Activated CD4-positive, alpha-beta T cell treated with anti-CD3 and anti-CD28 coated beads for 4 hours (primary cell): ENCODE measurements at places on chromosomes 2 and 18.

DNA sequence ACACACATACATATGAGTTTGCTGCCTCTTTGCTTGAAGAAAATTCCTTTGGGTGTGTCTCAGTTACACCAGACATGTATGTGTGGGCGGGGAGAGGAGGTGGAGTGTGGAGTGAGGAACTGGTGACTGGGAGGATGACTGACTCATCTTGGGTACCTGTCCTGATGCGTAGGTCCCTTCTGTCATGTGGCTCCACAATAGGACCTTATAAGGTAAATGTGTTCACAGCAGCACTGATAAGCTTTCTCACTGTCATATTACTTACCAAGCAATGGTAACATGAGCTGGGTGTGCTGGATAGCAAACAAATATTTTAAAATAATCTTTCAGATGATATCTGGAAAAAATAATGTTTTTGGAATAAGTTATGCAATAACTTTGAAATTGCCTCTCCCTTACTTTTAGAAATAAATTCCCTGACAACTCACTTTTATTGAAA is 45.1 kb downstream of the SLC9A2 start:
- peak; percentile 59 for DNase-seq

DNA sequence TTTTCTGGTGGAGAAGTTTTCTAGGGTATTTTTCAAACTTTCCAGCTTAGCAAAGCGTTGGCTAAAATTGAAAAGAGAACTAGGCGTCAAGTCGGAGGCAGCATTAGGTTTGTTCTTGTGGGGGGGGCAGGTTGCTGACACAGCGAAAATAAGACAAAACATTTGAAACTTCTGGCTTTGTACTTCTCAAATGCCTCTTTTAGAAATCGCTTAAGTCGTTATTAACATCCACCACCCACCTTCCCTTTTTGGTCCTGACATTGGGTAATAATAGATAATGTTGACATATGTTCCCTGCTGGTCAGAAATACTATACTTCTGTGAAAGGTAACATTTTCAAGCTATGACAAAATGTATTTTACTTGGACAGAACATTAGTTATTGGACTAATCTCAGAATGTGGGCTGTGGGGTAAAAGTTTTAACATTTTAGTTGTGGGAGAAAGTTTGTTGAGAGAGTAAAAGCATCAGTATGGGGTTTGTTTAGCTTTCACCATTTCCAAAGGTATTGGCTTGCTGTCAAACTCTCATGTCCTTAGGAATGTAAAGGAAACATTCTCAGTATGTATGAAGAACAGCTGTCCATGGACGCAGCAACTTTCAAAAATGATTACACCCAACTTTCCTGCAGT is 88.1 kb upstream of the ZEB2 start:
- no peak for DNase-seq

DNA sequence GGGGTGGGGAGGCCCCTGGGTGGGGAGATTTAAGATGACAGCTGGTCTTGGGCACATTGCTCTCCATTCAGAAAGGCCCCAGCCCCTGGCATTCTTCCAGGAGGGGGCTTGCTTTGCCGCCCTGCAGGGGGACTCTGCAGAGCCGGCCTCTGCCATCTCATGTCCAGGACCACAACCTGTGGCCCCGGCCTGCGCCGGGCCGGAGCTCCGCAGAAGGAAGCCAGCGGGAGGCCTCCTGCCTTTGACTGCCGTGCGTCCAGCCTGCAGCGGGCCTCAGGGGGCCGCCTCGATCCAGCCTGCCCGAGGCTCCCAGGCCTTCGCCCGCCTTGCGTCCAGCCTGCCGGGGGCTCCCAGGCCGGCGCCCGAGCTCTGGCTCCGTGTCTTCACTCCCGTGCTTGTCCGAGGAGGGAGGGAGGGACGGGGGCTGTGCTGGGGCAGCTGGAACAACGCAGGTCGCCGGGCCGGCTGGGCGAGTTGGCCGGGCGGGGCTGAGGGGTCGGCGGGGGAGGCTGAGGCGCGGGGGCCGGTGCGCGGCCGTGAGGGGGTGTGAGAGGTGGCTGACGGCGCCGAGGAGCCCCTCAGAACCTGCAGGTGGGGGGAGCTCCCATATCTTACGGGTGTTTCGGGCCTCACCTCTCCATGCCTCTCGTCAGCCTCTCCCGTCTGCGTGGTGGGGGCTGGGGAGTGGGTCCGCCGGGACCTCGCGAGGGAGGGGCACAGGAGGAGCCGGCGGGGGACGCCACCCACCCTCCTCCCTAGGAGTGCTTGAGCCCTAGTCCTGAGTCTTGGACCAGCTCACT is 20.4 kb downstream of the GPC1 start:
- DNase-seq: no peak

GRCh38 chr2:263774-264492 is at the start of gene SH3YL1:
SH3YL1 (minus strand) TSS chr2:264032; CDS start chr2:263984, 48 bp downstream.
- DNase-seq: peak; percentile 59

- no peak for DNase-seq
These were observed 20.2 kb downstream of the INPP4A start for GRCh38 chr2:98464772-98465310.

DNA sequence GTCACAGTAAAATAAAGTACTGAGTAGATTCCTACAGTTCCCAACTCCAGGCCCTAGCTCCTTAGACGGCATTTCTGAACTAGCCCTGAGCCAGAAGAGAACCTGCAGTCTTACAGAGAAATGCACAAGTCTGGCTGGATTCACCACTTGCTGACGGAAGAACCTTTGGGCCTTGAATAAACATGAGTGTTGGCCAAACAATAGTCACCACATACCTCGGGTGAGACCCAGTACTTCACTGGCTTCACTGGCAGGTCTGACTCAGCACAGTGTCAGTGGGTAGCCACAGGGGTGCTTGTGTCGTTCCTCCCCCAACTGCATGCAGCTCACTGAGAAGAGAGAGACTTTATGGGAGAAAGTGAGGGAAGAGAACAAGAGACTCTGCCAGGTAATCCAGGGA is 88.9 kb downstream of the TMEM185B start:
- DNase-seq: no peak

DNA sequence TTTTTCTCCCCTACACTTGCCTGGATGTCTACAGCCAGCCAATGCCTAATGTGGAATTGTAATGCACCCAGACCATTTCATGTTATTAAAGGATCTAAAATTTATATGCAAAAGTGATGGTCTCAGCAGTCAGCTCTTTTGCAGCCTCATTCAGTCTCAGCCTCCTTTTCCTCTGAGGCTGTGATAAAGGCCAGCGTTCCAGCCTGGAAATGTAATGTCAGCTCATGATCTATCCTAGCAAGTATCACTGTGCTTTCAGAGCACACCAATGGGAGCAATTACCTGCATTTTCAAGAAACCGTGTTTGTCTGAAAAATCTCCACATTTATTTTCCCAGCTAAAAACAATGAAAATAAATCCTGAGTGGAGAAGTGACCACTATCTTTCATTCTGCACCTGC is 274.6 kb downstream of the CDH20 start:
- no peak for DNase-seq

DNA sequence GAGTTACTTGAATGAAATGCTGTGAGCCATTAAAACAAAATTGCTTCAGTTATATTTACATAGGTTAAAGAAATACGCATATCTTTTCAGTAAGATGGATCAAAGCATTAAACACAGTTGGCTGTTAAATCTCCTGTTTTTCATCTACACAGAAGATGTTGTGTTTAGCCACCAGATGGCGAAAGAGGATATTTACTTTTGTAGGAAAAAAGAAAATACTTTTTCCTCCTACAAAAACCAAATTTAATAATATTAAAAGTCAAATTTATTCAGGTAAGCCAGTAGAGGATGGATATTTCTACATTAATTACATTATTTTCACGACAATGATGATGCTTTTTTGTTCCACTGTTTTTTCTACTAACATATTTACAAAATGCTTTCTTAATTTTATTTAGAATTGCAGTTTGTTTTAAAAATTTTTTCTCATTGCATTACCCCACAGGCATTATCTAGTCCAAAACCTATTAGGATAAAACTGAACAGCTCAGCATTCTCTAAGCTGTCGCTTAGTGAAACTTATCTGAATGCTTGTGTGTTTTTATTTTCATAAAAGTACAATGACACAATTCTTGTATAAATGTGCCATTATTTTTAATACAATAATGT is 173.7 kb downstream of the ASXL3 start:
- DNase-seq: no peak

GRCh38 chr2:50443868-50444630 is 587.9 kb downstream of the NRXN1 start:
- no peak for DNase-seq

DNA sequence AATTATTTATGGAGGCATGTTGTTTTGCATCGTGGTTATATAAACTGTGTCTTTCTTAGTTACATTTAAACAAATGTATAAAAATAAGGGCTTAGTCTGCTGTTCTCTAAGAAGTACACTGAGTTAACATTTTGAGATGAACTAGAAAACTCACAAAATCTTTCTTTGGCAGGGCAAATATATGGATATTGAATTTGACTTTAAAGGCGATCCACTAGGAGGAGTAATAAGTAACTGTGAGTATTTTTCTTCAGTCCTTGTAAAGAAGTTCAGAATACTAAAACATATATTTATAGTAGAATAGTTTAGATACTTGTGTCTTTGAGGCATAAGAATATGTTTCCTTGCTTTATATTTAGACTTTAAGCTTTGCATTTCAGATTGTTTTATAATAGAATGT is 104.8 kb downstream of the MYO1B start:
- no peak for DNase-seq
